IPS DF 19.7 (cell line): ENCODE measurements at places on chromosomes 2 and 18.

- DNase-seq, result no peak
Observed at GRCh38 chr2:48914477-48915089, 159.1 kb upstream of the LHCGR start.

DNA sequence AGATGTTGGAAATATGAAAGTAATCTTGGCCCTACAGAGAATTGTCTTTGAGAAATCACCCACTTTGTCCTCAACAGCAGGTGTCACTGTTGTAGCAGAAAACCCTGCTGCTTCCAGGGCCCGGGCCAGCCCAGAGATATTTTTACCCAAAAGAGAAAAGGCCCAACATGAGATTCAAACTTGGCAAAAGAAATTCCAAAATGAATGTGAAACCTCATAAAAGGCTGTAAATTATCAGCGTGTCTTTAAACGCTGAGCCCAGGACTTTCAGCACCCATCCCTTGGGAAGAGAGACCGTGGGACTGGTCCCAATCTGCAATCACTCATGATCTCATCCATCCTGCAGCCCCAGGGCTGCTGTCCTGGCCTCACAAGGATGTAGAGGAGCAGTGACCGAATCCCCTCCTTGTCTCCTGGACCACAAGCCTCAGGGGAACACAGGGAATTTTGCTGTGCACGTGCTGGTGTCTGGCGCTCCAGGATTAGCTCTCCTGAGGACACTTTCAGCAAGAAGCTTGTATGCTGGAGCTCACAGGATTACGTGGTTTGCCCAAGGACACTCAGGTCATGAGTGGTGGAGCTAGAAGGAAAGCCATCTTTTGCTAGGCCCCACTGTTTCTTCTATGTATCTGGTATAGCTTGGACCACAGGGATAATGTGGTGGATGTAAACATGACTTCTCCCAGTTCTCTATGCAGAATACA is 202.1 kb downstream of the RNF144A start:
- no peak for DNase-seq

DNA sequence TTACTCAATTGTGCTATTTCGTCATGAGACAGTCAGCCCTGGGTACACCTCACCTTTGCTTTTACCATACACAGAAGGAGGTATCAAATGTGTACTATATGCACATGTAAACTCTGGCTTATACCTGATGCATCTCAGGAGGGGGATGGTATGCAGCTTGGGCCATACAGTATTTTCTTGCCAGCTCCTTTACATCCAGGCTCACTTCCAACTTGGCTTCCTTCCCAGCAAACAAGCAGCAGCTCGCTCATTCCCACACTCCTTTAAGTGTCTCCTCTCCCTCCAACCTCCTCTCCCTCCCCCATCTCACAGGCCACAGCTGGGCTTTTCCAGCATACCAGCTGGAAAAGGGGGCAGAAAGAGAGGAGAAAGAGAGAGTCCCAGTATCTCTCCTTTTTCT is 9.6 kb downstream of the MARCHF4 start:
- DNase-seq, result no peak

GRCh38 chr18:6638447-6638846 is 91.1 kb upstream of the ARHGAP28 start:
- DNase-seq, result no peak

DNA sequence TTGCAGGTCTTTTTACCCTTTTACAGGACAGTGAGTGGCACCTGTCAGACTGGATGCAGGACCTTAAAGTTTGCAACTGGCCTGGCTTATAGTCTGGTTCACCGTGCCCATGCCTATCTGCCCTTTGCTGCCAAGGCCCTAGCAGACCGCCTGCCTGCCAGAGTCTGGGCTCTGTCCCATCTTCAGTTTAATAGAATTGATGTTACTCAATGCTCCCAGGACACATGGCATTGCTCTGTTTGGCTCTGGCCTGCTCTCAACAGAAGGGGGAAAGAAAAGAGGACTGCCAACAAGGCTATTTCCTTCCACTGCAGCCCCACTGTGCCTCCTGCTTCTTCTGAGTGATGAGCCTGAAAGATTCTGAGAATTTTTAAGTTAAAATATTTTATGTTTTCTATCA is 25.6 kb upstream of the TMEM178A start:
- no peak for DNase-seq

DNA sequence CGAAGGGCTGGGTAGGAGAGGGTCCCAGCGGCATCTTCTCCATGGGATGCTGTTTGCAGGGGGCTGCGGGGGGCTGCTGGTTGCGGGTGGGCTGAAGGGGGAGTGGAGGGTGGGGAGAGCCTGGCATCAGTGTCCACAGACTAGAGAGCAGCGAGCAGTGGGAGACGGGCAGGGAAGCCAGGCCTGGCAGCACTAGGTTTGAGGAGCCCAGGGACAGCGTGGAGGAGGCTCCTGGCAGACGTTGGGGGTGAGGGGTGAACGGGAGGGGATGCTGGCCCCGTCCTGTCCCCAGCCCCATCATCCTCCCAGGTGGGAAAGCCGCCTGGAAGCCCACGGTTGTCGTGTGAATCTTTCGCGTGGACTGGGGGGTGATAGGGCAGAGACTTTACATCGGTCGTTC is 48.2 kb upstream of the TFCP2L1 start:
- DNase-seq, result no peak

- no peak for DNase-seq
Observed at GRCh38 chr18:9826685-9827084, 59.1 kb upstream of the TXNDC2 start.

DNA sequence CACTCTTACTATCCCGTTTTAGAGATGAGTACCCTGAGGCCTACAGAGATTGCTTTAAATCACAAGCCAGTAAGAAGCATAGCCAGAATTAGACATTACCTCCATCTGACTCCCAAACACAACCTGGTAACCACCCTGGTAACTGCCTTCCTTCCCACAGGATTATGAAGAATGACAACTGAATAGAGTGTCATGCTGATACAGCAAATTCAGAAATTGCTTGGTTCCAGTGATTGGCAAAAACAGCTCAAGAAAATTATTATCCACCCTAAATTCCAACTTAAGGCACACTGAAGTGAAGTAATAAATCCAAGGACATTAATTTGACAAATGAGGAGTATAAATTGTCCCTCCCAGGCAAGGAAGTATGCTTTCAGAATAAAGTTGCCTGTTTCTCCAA is 195.8 kb upstream of the RBMS1 start:
- no peak for DNase-seq

GRCh38 chr2:136195226-136195625 is 77.3 kb upstream of the CXCR4 start:
- DNase-seq, result no peak

GRCh38 chr2:216142540-216142939 is 33.4 kb downstream of the XRCC5 start:
- DNase-seq, result no peak
